PC-9 (cell line): ENCODE measurements at places on chromosomes 16 and 17. TPM values are rescaled to one million over a fixed set of nuclear protein-coding genes. Genes with fewer than 3 reads are reported as not detected.

The CD19 gene
- not detected in 2 replicates for total RNA-seq

The GOSR1 gene
- 30.1 and 43.7 TPM in 2 replicates for total RNA-seq

The SAMD14 gene
- total RNA-seq = 0.17 and 0.73 TPM in 2 replicates

GRCh38 chr17:2691069-2691871 is 20.3 kb downstream of the CLUH start:
- DNase-seq = no peak

The ZPBP2 gene
- total RNA-seq = not detected in 2 replicates

The LGALS9B gene
- total RNA-seq = 6.5 and 9.8 TPM in 2 replicates

The SPHK1 gene
- total RNA-seq = 5.5 and 9.3 TPM in 2 replicates

GRCh38 chr17:50137042-50137441 is 7.1 kb upstream of the SAMD14 start:
- DNase-seq = no peak

DNA sequence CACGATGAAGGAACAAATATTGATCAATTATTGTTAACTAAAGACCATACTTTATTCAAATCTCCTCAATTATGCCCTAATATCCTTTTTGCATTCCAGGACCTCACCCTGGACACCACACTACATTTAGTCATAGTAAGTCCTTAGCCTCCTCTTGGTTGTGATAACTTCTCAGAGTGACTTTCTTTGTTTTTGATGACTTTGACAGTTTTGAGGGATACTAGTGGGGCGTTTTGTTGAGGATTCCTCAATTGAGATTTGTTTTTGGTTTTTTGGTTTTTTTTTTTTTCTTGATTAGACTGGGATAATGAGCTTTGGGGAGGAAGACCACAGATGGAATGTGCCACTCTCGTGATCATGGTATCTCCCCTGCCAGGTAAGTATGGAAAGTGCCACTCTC is 105.5 kb downstream of the SOX9 start:
- no peak for DNase-seq

GRCh38 chr17:56222255-56222654 is 69.0 kb downstream of the ANKFN1 start:
- DNase-seq = no peak

GRCh38 chr17:51660266-51660665 is 399.9 kb downstream of the UTP18 start:
- no peak for DNase-seq

The GRIN2A gene
- not detected in 2 replicates for total RNA-seq

The ZNF205 gene
- total RNA-seq = 17.4 and 18.0 TPM in 2 replicates

The WNT9B gene
- not detected in 2 replicates for total RNA-seq

The CD300A gene
- not detected in 2 replicates for total RNA-seq

The BAIAP3 gene
- total RNA-seq = 35.0 and 47.3 TPM in 2 replicates

The G6PC3 gene
- 69.3 and 70.9 TPM in 2 replicates for total RNA-seq

DNA sequence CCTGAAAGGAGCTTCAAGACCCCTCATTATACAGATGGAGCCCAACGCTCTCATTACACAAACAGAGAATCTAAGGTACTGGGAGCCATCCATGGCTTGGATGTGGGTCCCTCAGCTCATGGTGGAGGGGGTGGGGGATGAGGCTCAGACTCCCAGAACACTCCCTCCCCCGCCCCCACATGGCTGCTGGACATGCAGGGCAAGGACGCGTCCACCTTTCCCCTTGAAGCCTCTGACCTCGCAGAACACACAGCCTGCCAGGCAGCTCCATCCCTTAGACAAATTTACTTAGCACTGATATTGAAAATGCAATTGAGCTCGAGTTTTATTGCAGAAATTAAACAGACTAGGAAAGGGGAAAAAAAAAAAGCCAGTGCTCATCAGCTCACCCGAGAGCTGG is 203.9 kb downstream of the ZNF423 start:
- no peak for DNase-seq

DNA sequence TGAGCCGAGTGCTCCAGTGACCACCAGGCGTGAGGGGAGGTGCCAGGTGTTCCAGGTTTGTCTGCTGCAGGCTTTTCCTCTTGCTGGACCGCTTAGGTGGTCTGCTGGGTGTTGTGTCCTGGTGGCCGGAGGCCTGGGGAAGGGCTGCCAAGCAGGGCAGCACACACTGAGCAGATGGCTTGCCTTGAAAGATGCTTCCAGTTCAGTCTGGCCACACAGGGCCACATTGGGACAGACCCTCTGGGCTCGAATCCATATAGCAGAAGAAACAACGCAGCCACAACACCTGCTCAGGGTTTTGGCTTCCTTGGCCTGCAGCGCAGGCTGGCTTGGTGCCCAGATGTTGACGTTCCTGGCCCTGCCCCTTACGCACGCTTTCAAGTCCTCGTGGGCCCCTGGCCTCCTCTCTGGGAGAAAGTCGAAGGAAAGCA is 24.8 kb downstream of the GINS2 start:
- no peak for DNase-seq

- DNase-seq = no peak
These were observed 44.4 kb upstream of the ZFHX3 start for GRCh38 chr16:73092236-73092781.

GRCh38 chr16:13543850-13544249 is 376.1 kb upstream of the ERCC4 start:
- no peak for DNase-seq

The MRPS23 gene
- total RNA-seq = 49.7 and 50.3 TPM in 2 replicates

The FZD2 gene
- 50.5 and 61.8 TPM in 2 replicates for total RNA-seq

GRCh38 chr17:35752471-35752870 is 568 bp downstream of the GAS2L2 start:
- DNase-seq = peak; percentile 38

DNA sequence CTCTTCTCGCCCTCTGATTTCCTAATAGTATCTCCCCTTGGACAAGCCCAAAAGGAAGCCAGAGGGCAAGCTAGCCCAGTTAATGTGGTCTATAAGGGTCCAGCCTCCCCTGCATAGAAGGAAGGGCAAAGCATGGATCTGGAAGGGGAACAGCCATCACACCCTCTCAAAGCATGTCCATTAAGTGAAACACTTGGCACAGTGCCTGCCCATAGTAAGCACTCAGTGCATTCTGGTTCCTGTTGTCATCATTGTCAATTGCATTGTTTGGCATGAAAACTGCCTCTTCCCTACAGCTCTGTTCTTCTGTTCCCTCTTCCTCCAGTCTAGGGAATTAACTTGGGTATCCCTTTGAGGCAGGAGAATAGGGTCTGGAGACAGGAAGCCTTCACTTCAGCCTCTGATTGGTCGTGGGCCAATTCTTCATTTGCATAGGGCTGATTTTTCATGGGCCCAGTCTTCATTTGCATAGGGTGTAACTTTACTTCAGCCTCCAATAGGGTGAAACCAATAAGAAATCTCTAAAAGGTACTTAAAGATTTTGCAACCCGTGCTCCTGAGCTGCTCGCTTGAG is 81.4 kb downstream of the C17orf67 start:
- no peak for DNase-seq

The C16orf74 gene
- 44.3 and 51.6 TPM in 2 replicates for total RNA-seq

GRCh38 chr16:28863929-28864793 is 518 bp downstream of the SH2B1 start:
- DNase-seq = no peak

DNA sequence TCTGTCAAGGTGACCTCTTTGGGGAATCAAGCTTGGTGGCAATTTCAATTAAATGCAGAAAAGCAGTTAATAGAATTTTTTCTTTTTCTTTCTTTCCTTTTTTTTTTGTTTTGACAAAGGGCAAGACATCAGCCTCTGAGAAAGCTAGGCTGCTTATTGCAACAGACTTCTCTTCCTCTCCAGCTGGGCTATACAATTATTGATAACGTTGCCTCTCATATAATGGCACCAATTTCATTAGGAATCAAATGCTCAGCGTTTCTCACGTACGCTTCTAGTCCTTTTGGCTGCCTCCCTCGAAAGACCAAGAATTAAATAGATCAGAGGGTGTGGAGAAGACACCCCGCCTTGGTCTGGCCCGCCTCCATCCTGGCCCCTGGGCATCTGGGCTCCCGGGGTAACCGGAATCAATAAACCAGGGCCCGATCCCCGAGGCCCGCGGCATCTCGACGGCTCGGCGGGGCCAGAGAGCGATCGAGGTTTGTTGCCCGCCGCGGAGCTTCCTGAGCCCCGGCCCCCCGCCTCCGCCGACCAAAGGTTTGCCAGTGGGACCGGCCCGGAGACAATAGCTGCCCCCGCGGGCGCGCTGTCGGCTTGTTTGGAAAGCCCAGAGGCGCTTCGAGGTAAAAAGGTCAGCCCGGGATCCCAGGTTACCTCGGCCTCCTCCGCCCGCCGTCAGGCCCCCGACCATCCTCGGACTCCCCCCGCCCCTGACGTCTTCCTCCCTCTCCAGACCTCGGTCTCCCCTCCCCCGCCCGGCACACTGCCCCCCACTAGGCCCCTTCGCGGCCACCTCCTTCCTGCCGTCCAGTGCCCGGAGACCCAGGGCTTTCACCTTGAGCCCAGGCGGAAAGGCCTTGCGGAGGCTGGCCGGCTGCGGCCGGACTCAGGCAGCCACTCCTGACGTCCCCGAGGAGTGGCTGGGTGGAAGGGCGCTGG is 3.9 kb downstream of the HOXB1 start:
- DNase-seq = no peak

DNA sequence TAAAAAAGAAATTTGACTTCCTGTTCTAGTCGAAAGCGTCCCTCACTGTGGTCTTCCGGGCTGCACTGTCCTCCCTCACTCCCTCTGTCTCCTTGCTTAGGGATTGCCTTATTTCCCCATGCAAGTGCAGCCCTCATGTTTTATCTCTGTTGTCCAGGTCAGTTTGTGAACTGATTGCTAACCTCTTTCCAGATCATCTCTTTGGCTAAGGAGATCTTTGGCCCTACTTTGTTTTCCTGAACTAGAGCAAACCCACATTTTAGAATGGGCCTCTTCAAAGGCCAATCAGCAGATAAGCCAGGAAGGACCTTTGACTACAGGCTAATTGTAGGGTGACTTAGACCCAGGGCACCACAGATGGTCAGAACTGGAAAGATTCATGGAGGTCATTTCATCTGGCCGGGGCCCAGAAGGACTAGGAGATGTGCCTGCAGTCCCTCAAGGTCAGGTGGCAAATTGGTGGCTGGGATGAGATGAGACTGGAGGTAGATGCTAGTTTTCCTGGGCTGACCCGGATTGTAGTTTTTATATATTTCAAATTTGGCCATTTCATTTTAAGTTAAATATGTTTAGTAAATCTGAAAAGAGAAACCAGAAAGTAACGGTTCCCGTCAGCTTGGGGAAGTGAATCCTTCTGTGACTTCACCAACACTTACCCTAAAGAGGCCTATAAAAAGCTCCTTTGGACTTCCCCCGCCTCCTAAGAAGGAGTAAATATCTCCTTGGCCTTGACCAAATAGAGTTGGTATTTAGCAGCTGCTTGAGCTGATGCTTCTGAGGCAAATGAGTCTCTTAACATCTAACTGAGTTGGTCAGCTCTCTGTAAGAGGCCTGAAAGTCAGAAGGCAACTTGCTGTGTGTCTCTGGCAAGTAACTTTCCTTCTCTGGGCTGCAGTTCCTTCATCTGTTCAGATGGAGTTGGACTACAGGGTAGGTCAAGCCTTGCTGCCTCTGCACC is 6.2 kb upstream of the SLC25A19 start:
- DNase-seq = no peak

DNA sequence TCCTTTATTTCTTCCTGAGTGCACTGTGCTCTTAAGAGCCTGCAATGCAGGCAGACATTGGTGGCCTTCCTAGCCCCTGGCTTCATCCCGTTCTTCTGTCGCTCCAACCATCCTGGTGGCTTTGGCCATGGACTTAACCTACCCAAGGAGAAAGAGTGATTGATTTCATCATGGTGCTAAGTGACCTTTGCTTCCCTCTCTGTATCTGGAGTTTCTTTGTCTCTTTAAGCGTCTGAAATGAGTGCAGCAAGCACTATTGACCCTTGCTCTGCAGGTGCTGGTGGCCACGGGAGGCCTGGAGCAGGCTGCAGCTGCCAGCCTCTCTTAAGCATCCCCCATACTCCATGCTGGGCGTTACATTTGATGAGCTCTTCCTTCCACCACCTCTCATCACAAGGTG is 60.5 kb downstream of the RAP1GAP2 start:
- DNase-seq = no peak

GRCh38 chr17:5121186-5121841 is 5.5 kb downstream of the USP6 start:
- DNase-seq = no peak
